ENCODE measurements at places on chromosomes 2 and 18.

- peak; percentile 83 for DNase-seq
These were observed 38.3 kb downstream of the GCG start for GRCh38 chr2:162113776-162114168.

DNA sequence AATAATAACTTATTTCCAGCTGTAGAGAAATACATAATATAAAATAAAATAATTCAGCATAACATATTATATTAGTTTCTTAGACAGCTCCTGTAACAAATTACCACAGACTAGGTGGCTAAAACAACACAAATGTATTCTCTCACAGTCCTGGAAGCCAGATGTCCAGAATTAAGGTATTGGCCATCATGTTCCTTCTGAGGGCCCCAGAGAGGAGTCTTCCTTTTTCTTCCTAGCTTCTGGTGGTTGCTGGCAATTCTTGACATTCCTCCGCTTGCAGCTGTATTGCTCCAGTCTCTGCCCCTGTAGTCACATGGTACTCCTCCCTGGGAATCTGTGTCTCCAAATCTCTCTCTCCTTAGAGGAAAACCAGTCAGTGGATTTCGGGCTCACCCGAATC is 146.8 kb downstream of the RBM43 start:
- peak; percentile 2 for DNase-seq

- no peak for DNase-seq
These were observed 175.8 kb upstream of the MSH6 start for GRCh38 chr2:47607005-47607679.

DNA sequence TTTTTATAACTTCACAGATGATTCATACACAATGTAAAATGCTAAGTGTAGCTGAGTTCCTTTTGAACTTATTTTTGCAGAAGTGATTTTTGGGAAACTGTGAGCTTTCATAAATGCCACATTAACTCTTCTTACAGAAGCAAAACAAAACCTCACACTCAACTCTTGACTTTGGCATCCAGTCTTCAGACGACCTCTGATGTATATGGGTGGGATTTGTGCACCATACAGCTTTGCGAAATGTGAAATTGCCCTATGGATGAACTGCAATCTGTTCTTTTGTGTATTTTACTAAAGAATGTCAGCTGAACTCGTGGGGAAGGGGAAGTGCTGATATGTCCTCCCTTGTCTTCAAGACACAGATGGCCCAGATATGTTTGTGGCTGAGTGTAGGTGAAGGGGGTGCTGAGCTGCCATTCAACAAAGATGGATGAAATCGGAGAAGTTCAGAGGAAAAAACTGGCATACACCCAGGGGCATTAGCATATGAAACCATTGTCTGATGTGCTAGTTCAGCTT is 218.3 kb downstream of the PTGR3 start:
- no peak for DNase-seq

GRCh38 chr2:65024149-65024829 is 31.9 kb upstream of the CEP68 start:
- DNase-seq, result peak; percentile 91

DNA sequence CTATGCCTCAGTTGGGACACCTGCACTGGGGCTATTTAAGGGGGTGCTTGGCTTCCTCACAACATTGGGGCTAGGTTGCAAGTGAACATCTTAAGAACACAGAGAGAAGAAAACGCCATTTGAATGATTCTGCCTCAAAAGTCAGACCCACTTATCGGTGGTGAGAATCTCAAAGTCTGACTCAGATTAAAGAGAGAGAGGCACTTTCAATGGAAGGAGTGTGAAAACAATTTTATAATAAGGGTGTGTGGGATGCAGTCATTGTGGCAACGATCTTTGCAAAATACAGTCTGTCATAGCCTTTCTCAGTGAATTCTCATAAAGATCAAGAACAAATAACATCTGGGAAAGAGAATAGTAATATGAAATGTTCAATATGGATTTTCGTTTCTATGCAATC is 41.8 kb downstream of the CCDC102B start:
- peak; percentile 46 for DNase-seq

- no peak for DNase-seq
These were observed 357.1 kb downstream of the NRXN1 start for GRCh38 chr2:50674876-50675275.

DNA sequence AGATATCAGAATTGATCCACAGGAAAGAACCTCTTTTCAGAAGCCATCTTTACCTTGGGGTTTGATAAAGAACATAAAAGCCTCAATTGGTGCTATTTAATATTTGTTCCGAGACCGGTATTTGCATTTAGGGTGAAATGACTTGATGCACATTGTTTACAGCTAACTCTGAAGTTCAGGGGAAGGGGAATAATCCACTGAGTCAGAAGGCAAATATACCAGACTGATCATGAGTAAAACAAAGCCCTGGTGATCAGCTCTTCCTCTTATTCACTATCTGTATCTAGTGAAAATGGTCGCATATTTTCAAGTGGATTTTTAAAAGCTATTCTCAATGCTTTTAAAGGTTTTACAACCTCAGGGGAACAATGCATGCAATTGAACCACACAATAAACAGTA is 53.0 kb upstream of the ATP8B1 start:
- no peak for DNase-seq

- peak; percentile 76 for DNase-seq
These were observed 186.6 kb downstream of the MTX2 start for GRCh38 chr2:176455816-176456291.

DNA sequence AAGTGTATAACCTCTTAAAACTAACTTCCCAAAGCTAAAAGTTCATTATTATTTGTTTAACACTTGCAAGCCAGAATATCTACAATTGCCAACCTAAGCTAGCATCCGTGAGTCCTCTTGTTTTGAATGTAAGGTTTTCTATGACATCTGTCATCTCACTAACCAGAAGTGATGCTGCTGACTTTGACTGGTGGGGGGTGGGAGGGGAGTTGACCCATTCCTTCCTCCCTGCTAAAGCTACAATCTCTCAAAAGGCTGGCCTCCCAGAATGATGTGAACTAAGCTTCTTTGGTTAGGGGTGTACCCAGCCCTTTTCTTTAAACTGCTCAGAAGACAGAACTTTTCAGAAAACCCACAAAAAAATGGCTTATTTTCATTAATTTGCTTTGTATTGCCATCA is 280.6 kb downstream of the ZEB2 start:
- DNase-seq, result no peak

GRCh38 chr18:54086046-54086802 is 138.2 kb downstream of the MBD2 start:
- DNase-seq, result no peak

DNA sequence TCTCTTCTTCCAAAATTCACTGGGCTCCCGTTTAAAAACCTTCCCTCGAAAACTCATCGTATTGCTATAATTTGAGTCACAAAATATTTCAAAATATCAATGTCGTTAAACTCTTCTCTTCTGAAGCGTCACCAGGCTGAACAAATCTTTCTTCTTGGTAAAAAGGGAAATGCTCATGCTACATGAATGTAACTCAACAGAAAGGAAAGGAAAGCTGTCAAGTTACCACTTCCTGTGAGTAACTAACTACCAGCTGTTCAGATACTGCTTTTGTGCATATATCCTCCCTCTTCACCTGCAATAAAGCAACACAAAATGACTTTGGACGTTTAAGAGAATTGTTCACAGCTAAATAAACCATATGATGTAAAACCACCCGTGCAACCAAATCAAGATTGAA is 95.4 kb downstream of the DOCK10 start:
- DNase-seq, result peak; percentile 93

DNA sequence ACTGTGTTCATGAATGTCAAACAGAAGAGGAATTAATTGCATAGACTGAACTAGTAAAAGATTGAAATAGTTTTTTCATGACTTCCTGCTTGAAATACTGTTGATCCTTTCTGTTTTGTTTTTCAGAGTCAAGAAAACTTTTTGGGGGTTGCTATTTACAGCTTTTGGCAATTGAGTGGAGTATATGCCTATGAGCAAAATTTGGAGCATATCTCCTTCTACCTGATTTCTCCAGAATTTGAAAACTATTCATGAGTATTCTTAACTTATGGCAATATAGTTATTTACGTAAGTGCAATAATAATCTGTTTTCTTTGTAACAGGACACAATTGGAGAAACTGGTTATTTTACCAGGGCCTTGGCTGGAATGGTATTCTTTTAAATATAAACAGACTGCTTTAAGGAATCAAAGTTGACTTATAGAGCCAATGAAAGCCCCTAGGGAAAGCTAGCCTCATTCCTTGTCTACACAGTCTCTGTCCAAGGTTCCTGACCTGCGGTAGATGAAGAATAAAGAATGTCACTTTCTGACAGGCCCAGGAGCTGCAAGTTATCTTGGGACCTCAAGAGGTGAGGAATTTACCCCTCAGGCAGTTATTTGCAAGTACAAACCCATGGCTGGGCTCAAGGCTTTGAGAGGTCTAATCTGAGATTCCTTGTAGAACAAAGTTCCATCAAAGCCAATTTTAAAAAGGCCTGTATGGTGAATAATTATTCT is 193.5 kb upstream of the NDUFV2 start:
- no peak for DNase-seq

- DNase-seq, result no peak
These were observed 2.5 kb upstream of the GBX2 start for GRCh38 chr2:236170590-236171165.

DNA sequence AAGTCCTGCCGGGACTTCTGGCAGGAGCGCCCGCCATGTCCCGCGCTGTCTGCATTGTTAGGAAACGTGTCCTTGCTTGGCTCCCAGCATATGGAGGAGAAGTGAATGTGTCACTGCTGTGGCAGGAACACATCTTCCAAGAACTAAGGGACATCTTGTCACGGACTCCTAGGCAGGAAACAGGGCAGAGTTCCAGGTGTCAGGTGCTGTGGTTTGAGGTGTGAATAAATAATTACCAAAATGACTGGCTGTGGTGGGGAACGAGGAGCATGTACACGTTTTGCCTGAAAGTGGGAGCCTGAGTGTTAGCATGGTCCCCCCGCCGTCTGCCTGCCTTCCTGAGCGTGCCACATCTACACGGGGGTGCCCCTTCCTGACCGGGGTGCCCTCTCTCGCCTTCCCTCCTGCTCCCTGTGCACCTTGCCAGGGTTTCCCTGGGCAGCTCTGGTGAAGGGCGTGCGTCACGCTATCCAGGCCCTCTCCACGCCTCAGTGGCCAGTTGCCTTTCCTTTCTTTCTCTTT is 237.5 kb downstream of the LDLRAD4 start:
- no peak for DNase-seq

- DNase-seq, result no peak
These were observed 43.2 kb upstream of the SEMA4C start for GRCh38 chr2:96913117-96913397.

- DNase-seq, result no peak
These were observed 129.2 kb downstream of the BCL11A start for GRCh38 chr2:60424233-60424632.

GRCh38 chr18:73961804-73962203 is 185.8 kb downstream of the FBXO15 start:
- no peak for DNase-seq

All from cardiac fibroblast (primary cell).